ENCODE measurements at places on chromosomes 1 and 21.

DNA sequence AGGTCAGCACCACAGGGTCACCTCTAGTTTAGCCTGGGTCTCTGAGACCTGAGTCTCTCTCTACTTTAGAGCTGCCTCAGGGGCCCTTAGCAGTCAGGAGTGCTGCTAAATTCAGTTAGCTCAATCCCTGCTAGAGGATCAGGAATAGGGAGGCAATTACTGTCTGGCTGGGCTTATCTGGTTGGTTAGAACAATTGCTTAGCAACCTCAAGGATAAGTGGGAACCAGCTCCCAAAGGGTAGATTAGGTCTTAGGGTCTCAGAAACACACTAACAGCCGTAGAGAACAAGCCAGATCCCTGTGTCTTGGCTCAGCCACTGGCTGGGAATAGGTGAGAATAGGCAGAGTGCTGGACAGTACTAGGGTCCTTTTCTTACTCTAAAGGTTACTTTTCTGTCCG is 7.7 kb downstream of the PM20D1 start:
- H3K4me1 ChIP-seq: no peaks in the 10 kb centered on the region
- peaks cover 2% of the 10 kb centered on the region for H3K36me3 ChIP-seq
- H3K27me3 ChIP-seq: no peaks in the 10 kb centered on the region
- H3K27ac ChIP-seq: no peak overlapping the region
- DNase-seq: no peak

- H3K27me3 ChIP-seq: no peaks in the 10 kb centered on the region
- no peaks in the 10 kb centered on the region for H3K36me3 ChIP-seq
- no peak overlapping the region for H3K27ac ChIP-seq
- no peaks in the 10 kb centered on the region for H3K4me1 ChIP-seq
Measured at GRCh38 chr1:228362141-228362883, 44.3 kb downstream of the TRIM11 start.

DNA sequence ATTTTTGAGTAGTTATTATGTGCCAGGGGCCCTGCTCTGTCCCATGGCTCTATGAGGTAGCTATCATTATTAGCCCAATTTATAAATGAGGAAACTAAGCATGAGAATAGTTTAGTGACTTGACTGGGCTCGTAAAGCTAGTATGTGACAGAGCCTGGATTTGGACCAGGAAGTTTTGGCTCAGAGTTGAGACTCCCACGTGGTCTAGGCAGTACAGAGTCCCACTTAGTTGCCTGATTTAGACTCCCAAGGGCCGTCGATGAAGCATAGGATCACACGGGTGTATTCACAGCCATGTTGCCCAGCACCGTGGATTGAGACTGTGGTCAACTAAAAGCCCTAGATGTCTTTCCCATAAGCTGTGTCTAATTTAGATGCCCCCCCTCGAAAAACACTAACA is 81.7 kb downstream of the DDX20 start:
- no peak overlapping the region for H3K27ac ChIP-seq
- H3K27me3 ChIP-seq: peaks cover 42% of the 10 kb centered on the region
- no peak overlapping the region for H3K4me3 ChIP-seq
- no peaks in the 10 kb centered on the region for H3K36me3 ChIP-seq

DNA sequence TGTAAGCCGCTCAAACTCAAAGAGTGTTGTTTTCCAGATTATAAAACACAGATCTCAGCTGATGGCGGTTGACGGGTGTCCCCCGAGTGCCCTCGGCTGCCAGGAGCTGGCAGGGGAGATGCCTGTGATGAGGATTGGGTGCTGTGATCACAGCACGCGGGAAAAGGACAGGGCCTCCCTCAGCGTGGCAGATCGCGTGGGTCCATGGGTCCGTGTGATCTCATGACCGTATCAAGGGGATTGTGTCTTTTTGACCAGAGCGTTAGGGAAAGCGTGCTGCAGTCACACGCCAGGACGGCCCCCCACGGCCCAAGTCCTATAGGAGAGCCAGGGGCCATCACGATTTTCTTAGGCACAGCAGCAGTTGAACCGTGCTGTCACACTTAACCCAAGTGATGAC is 51.9 kb downstream of the PDE9A start:
- H3K27ac ChIP-seq: peak overlapping the region; percentile 5
- peaks cover 36% of the 10 kb centered on the region for H3K36me3 ChIP-seq
- H3K4me1 ChIP-seq: peaks cover 42% of the 10 kb centered on the region
- H3K4me3 ChIP-seq: no peak overlapping the region

GRCh38 chr1:216923601-216924000 is 200.4 kb upstream of the ESRRG start:
- no peak for DNase-seq
- peaks cover 2% of the 10 kb centered on the region for H3K36me3 ChIP-seq
- peaks cover 15% of the 10 kb centered on the region for H3K4me1 ChIP-seq
- no peaks in the 10 kb centered on the region for H3K27me3 ChIP-seq
- no peak overlapping the region for H3K4me3 ChIP-seq
- H3K27ac ChIP-seq: no peak overlapping the region

GRCh38 chr1:71657891-71658679 is 577.2 kb upstream of the ZRANB2 start:
- no peak overlapping the region for H3K4me3 ChIP-seq
- no peaks in the 10 kb centered on the region for H3K27me3 ChIP-seq
- no peak overlapping the region for H3K27ac ChIP-seq
- H3K4me1 ChIP-seq: no peaks in the 10 kb centered on the region
- no peak for DNase-seq

GRCh38 chr1:205248793-205249601 is 21.3 kb downstream of the TMCC2 start:
- H3K27me3 ChIP-seq: no peaks in the 10 kb centered on the region
- H3K36me3 ChIP-seq: no peaks in the 10 kb centered on the region
- no peak overlapping the region for H3K4me3 ChIP-seq

DNA sequence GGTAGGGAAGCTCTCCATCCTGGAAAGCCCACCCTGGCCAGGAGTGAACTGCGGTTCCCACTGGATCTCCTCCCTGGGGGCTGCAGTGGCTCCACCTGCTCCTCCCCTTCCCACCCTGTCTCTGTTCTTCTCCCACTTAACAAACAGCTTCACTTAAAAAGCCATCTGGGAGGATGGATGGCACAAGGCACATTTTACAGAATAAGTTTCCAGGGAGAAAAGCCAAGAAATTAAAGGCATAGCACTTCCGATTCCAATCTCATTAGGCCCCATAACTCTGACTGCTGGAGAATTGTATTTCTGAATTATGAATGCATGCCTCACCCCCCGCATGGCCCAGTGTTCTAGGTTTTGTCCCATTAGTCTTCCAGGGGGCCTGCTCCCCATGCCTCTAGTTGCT is 718.3 kb downstream of the PTPRU start:
- peaks cover 5% of the 10 kb centered on the region for H3K27me3 ChIP-seq
- H3K4me3 ChIP-seq: no peak overlapping the region
- H3K27ac ChIP-seq: no peak overlapping the region

DNA sequence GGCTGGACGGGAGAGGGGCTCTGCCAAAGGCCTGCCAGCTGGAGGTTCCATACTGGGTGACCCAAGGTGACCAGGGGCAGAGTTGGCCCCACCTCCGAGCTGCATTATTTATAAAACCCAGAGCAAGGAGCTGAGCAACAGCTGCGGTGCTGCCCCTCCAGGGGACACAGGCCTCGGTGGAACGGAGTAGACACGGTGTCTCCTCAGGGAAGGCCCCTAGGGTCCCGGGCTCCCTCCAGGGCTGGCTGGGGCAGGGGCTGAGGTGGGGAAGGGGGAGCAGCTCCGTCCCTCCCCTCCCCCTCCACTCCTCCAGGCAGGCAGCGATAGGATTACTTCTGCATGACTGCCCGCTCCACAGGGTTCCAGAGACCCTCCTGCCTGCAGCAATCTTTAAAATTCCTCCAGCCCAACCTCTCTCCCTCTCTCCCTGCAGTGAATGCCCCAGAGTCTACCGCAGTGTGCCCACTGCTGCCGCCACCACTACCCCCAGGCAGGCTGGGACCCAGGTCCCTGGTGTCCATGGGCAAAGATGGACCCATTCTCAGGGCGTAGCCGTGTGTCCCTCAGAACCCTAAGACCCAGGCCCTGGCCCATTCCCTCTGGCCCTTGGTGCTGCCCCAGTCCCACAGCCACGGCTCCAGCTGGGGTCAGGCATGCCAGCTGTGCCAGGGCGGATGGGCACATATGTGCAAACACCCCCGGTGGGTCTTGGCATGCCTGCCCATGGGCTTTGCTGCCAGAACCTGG is 10.8 kb downstream of the AHDC1 start:
- peaks cover 8% of the 10 kb centered on the region for H3K4me1 ChIP-seq
- H3K27me3 ChIP-seq: no peaks in the 10 kb centered on the region
- peak overlapping the region; percentile 81 for H3K27ac ChIP-seq

GRCh38 chr1:197224160-197224559 is 43.9 kb upstream of the CRB1 start:
- H3K4me1 ChIP-seq: no peaks in the 10 kb centered on the region
- no peaks in the 10 kb centered on the region for H3K27me3 ChIP-seq
- no peak overlapping the region for H3K4me3 ChIP-seq
- DNase-seq: no peak
- H3K27ac ChIP-seq: no peak overlapping the region

- H3K27me3 ChIP-seq: no peaks in the 10 kb centered on the region
- H3K36me3 ChIP-seq: peaks cover 29% of the 10 kb centered on the region
- no peak overlapping the region for H3K27ac ChIP-seq
- peaks cover 49% of the 10 kb centered on the region for H3K4me1 ChIP-seq
Measured at GRCh38 chr1:56495538-56495937, 83.8 kb downstream of the PLPP3 start.

DNA sequence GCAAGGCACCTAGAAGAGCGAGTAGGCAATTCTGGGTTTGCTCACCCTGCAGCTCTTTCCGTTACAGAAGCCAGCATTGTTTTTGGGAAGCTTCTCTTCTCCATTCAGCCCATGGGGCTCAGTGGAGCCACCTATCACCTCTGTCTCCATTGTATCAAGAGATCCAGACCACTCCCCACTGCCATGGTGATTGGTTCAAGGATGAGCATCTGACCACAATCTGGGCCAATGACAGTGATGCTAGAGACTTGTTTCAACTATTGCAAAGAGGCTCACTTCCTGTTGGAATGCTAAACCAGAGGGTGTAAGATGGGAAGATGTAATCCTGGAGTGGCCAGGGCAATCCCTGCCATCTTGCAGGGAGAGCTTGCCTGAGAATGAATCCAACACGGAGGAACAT is 6.6 kb downstream of the SPATA21 start:
- DNase-seq: no peak
- no peaks in the 10 kb centered on the region for H3K36me3 ChIP-seq
- H3K27me3 ChIP-seq: no peaks in the 10 kb centered on the region
- no peak overlapping the region for H3K4me3 ChIP-seq
- no peak overlapping the region for H3K27ac ChIP-seq
- H3K4me1 ChIP-seq: peaks cover 11% of the 10 kb centered on the region

- peaks cover 55% of the 10 kb centered on the region for H3K4me1 ChIP-seq
- peak overlapping the region; percentile 95 for H3K27ac ChIP-seq
- H3K4me3 ChIP-seq: peak overlapping the region; percentile 98
- no peak for DNase-seq
Measured at GRCh38 chr1:155309423-155310021, 856 bp downstream of the FDPS start.
